ENCODE measurements at places on chromosomes 6 and 20. TPM values are rescaled to one million over a fixed set of nuclear protein-coding genes. Genes with fewer than 3 reads are reported as not detected.

GRCh38 chr6:168765752-168766151 is 324.8 kb downstream of the SMOC2 start:
- DNase-seq, result no peak

- DNase-seq, result peak; percentile 20
Observed at GRCh38 chr20:45985573-45985972, 13.6 kb upstream of the ZNF335 start.

The RNF8 gene
- 21.6 TPM for total RNA-seq

DNA sequence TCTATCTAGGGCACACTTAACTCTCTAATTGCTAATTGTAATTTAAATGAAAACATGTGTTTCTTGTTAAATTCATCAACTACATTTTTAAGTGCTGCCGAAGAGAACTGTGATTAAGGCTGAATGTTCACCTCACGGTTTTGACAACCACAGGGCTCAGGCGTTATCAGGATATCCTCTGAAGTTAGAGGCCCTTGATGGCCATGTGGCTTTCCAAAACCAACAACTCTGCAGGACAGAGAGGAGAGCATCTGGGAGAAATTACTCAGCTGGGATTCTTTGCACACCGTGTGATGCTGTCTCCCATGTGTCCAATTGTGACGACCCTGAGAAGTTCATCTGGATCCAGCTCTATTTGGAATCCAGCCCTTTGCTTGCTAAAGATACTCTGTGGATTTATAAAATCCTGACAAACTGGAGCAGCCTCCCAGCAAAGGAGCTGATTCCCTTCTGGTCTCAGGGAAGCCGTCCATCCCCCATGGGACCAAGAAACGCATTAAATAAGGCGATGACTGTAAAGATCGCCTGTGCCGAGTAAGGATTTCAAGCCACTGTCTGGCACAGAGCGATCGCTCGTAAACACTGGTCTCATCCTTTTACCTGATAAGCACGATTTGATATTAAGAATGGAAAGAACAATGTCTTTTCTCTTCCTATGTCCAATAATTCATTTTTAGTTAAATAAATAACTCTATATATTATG is 401.1 kb downstream of the CD83 start:
- peak; percentile 61 for DNase-seq

DNA sequence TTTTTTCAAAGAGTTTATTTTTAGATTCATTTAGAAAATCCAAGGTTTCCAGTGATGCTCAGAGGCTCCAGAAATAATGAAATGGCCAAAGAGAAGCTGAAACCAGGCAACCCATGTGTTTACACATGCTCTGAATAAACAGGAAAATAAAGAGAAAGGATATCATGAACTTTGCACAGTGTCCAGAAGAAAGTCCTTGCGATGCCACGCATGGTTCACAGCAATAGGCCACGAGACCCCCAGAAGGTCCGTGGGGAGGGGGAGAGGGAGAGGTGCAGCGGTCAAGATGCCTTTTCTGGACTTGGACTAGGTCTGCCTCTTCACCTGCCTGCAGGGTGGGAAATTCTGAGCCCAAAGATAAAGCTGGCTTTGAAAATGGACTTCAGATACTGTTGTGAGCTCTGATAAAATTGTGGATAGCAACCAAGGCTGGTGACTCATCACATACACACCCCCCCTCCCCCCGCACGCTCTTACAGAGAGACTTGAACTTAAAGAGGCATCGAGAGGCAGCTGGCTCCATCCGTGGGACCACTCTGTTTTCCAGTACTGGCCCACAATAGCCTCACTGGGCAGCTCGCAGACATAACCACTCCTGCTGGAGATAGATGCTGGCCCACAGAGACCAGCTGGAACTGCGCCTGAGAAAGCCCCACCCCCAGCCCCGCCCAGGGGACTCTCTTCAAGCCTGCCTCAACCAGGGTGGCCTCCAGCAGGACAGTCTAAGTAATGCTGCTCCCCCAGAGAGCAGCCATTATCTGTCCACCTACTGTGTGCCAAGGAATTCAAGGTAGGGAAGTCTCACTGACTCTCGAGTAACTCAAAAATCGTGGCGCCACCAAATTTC is 21.2 kb upstream of the NFATC2 start:
- peak; percentile 90 for DNase-seq

The DDO gene
- total RNA-seq, result not detected

DNA sequence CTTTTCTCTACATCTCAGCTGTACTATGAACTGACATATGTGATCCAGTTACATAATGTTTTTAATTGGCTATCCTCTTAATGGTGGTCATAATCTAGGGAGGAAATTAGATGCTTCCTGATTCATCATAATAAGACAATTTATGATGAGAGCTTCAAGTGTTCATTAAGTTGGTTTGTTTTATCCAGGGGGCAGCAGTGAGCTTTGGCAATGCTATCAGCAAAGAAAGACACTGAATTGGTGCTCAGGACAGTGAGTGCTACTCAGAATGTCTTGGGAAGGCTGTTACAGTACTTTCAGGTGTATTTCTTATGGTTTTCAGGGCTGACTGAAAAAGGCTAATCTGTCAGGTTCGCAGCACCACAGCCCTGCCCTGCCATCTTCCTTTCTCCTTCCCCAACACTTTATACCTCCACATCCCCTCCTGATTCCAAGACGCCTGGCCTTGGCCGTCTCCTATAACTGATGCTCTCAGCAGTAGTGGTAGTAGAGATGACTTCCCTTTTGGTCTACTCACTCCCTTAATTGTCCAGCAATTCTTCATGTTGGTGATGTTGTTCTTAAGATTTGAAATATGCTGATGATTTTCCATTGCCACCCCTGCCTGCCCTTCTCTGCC is 67.0 kb upstream of the TNFAIP3 start:
- peak; percentile 65 for DNase-seq

The BPIFB2 gene
- not detected for total RNA-seq

The IRAK1BP1 gene
- 4.6 TPM for total RNA-seq

- peak; percentile 66 for DNase-seq
Observed at GRCh38 chr6:133724726-133725125, 164.2 kb upstream of the TCF21 start.

The TRIM38 gene
- total RNA-seq, result 5.9 TPM

DNA sequence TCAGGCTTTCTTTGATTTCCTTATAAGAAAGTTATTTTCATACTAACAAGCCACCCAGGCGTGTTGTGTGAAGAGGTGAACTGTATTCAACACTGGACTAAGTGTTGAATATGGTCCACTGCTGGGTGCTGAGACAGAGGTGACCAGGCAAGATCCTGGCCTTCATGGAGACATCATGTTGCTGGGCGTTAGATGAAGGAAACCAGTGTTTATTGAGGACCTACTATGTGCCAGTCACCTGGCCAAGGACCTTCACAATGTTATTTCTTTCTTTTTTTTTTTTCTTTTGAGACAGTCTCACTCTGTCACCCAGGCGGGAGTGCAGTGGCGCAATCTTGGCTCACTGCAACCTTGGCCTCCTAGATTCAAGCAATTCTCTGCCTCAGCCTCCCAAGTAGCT is 1.9 kb upstream of the TREML1 start:
- no peak for DNase-seq

DNA sequence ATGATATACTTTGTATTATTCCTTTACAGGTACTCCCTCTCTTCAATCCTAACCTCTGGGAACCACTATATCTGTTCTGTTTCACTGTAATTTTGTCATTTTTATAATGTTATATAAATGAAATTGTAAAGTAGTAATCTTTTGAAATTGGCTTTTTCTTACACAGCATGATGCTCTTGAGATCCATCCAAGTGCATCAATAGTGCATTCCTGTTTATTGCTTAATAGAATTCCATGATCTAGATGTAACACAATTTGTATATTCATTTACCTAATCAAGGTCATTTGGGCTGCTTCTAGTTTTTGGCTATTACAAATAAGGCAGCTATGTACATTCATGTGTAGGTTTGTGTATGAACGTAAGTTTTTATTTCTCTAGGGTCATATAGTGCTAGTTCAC is 174.6 kb downstream of the KHDC1L start:
- DNase-seq, result peak; percentile 59

- DNase-seq, result no peak
Observed at GRCh38 chr6:41273714-41274113, 12.8 kb downstream of the TREM1 start.

DNA sequence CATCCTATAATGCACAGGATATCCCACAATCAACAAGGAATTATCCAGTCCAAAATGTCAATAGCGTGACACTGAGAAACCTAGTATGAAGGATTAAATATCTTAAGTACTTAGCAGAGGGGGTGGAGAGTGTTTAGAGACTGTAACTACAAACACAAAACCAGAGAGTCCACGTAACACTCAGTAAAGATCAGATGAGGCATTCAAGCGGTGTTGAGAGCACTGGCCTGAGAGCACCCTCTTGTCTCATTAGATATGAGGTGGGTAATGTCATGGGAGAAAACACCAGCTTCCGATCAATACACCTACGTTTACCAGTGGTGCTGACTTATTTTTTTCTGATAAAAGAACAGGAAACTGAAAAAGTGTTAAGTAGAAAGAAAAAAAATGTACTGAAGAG is 2.3 kb downstream of the FAM184A start:
- no peak for DNase-seq

The PRDM13 gene
- total RNA-seq, result not detected

GRCh38 chr6:138117376-138117914 is 10.2 kb upstream of the PERP start:
- no peak for DNase-seq

GRCh38 chr6:161068321-161068741 is 76.8 kb downstream of the MAP3K4 start:
- no peak for DNase-seq

DNA sequence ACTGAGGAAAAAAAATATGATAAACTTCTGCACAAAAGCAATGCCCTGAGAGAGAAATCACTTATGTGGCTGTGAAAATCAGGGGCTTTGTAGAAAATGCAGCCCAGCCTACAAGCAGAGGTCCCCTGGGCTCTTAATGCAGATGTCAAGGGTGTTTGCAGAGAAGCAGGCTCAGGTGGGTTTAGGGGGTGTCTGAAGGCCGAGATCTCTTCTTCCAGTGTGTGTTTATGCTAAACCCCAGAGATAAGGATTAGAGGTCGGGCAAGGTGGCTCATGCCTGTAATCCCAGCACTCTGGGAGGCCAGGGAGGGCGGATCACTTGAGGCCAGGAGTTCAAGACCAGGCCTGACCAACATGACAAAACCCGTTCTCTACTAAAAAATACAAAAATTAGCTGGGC is 78.5 kb downstream of the TMEM242 start:
- no peak for DNase-seq

DNA sequence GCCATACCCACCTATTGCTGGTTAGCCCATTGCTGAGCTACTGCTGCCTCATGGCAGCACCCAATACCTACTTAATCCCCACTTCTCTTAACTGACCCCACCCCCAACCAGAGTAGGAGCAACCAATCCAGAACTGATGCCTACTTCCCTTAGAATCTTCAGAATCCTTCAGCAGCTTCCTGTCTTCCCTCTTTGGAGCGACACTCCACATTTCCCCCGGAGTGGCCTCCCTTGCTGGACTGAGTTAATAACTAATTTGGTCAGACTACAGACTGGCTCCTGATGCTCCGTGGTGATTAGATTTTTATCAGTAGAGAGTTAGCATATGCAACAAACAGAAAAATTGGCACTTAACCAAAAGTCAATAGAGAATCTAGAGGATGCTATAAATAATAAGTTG is 51.2 kb upstream of the UBR2 start:
- no peak for DNase-seq

The ETV7 gene
- total RNA-seq, result not detected

GRCh38 chr6:150102750-150103270 is 33.9 kb upstream of the ULBP3 start:
- no peak for DNase-seq

The RNF39 gene
- total RNA-seq, result not detected

GRCh38 chr20:49308875-49309274 is 31.0 kb upstream of the ZNFX1 start:
- DNase-seq, result no peak

The EPHA7 gene
- not detected for total RNA-seq

GRCh38 chr6:111912904-111913303 is 39.7 kb upstream of the FYN start:
- DNase-seq, result no peak

- DNase-seq, result no peak
Observed at GRCh38 chr6:90508753-90509152, 78.1 kb downstream of the MAP3K7 start.

The EPB41L1 gene
- 19.2 TPM for total RNA-seq

- no peak for DNase-seq
Observed at GRCh38 chr6:68108233-68108835, 526.7 kb upstream of the ADGRB3 start.

- DNase-seq, result no peak
Observed at GRCh38 chr6:117542493-117542892, 59.8 kb downstream of the GOPC start.

DNA sequence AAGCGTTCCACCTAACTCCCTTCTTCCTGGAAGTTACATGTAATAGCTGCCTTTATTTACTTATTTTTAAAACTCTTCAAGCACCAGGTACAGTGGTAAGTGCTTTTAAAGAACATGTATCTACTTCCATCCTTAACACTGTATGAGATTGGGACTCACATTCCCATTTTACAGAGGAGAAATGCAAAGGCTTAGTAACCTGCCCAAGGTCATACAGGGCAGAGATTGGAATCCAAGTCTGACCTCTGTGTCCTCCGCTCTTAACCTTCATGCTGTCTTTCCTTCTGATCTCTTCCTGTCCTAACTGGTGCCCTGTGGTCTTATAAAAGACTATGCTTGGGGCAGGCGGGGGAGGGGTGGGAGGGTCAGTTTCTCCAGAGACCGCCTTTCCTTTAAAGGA is 1.6 kb downstream of the B4GALT5 start:
- peak; percentile 25 for DNase-seq

DNA sequence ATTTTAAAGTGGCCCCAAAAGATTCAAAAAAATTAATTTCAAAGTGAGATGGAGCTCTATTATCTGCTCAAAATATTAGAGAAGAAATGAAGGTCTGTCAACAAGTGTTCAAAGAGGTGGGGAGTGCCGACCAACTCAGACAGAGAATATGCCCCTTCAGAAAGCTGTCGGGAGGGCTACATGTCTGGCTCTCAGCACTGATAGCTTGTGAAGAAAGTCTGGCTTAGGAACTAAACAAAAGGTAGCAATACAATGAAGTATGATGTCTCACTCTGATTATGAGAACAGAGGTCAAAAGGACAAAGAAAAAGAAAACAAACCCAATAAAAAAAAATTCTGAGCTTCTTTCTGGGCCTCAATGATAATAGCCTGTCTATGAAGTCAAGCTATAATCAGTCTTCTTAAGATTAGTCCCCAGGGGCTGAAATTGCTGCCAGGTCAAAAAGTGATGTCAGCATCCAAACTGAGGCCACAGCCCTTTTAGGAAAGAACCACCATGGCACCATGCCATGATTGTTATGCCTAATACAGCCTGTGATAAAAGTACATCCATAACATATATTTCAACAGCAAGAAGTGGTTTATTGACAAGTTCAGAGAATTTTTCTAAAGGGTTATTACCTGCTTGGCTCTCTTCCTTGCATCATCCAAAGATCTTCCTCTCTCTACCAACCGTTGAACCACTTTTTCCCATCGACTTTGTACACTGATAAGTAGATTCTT is 150.9 kb downstream of the DST start:
- DNase-seq, result peak; percentile 53

DNA sequence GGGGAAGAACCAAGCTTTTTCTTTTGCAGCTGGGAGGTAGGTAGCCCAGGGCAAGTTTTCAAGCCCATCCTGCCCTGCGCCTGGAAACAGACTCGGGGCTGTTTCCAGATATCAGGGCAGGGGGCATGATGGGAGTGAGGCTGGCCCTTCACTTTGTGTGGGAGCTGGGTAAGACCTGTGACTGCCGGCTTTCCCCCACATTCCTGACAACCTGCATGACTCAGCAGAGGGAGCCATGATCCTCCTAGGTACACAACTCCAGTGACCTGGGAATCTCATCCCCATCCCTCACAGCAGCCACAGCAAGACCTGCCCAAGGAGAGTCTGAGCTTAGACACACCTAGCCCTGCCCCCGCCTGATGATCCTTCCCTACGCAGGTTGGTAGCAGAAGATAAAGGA is 280.8 kb downstream of the SOX4 start:
- DNase-seq, result no peak

The PSORS1C2 gene
- total RNA-seq, result not detected
